ENCODE measurements at places on chromosomes 2 and 18. TPM values are rescaled to one million over a fixed set of nuclear protein-coding genes. Genes with fewer than 3 reads are reported as not detected.

Gene CCDC74B
- 0.60 TPM for polyA plus RNA-seq

Gene MERTK
- 0.14 TPM for polyA plus RNA-seq

Gene GPR39
- 9.1 TPM for polyA plus RNA-seq

Gene CTAGE1
- not detected for polyA plus RNA-seq

Gene FN1
- polyA plus RNA-seq = 4,168 TPM

Gene CRYBA2
- polyA plus RNA-seq = not detected

Gene STARD6
- polyA plus RNA-seq = not detected

Gene RAMP1
- polyA plus RNA-seq = 0.37 TPM

Gene AQP4
- polyA plus RNA-seq = not detected

Gene RAD51AP2
- polyA plus RNA-seq = 0.01 TPM

Gene SLC8A1
- polyA plus RNA-seq = 2.7 TPM

Gene NYAP2
- polyA plus RNA-seq = not detected

Gene C2orf66
- polyA plus RNA-seq = 0.32 TPM

Measured in keratinocyte (primary cell).